ENCODE measurements at places on chromosomes 3 and 15.
A peak's percentile ranks its signal among the peaks of the same experiment; 100 is the strongest.

- DNase-seq = peak; percentile 29
These were observed 34.1 kb upstream of the HACD2 start for GRCh38 chr3:123618768-123619484.

DNA sequence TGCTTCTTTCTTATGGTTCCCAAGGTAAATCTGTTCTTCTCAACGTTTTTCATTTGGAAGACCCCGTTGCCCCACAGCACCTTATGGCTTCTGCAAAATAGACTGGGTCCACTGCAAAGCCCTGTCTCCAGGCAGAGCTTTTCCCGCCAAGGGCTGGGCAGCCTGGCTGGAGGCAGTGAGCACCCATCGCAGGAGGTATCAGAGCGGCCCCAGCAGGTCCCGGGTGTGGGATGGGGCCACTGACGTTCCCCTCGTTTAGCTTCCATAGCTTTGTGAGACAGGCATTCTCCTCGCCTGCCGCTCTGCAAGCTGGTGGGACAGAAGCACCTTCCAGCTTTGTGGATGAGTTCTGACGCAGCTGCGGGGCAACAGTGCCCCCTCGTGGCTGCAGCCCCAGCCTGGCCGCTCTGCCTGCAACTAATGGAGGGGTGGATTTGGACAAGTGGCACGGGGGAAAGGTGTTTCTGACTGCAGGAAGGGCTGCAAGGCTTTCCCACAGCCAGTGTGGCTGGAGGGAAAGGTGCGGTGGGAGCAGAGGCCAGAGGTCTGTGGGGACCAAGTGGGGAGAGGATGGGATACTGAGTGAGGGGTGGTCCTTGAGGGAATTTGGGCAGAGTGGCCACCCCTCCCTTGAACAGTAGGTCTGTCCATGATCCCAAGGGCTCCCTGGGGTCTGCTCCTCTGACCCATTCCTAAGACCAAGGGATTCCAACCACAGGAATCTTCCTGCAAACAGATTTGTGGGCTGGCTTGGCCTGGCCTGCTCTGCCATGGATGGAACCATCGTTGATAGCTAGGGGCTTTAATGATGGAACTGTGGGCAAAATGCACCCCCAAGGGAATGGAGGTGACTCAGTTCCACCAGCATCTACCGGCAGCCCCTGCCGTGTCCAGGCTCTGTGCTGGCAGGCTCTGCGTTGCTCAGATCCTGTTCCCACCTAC is 99.4 kb downstream of the FBLN2 start:
- DNase-seq = peak; percentile 77

- peak; percentile 7 for DNase-seq
These were observed 750 bp downstream of the SLC33A1 start for GRCh38 chr3:155853214-155854140.

DNA sequence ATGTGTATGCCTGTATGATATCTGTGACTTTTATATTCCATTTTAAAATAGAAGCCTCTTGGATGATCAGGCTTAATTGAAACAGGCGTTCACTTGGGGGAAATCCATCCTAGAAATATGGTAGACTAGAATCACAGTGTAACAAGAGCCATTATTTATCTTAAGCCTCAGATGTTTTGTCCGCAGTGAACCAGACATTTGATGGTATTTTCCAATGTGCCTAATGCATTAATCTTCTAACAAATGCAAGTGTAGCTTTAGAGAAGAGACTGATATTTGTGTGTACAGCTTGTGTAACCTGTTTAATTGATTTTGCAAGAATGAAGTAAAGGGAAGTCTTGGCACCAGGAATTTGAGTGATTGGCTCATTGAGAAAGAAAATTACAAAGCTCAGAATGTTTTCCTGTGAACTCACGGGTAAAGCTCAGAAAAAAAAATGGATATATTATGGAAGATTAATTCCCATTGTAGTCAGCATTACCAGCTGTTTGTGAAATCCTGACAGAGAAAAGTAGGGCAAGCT is 155.7 kb downstream of the SV2B start:
- no peak for DNase-seq

DNA sequence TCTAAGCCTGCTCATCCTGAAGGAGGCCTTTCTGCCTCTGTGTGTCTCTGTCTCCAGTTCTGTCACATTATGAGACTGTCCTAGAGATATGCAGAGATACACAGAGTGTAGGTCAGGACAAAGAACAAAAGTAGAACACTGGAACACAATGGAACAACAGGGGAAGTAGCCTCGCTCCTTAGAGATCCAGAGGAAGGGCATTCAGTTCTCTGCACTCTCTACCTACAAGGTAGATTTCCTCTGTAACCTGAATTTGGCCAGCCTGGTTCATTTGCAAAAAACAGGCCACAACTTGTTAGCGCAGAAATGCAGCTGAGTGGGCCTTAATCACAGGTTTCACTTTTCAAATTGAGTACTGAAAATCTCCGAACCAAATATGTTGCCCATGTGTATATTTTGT is 19.4 kb downstream of the NEK10 start:
- DNase-seq = no peak

Measured in NCI-H1092 treated with DMSO at 0.1 percent for 48 hours (cell line).